ENCODE measurements at places on chromosomes 2 and 18. TPM values are rescaled to one million over a fixed set of nuclear protein-coding genes. Genes with fewer than 3 reads are reported as not detected.

The ANKRD53 gene
- 1.2 TPM for total RNA-seq

The SCG2 gene
- total RNA-seq: 8.6 TPM

The PTH2R gene
- not detected for total RNA-seq

The SAG gene
- not detected for total RNA-seq

The SERPINB3 gene
- total RNA-seq: not detected
